ENCODE measurements at places on chromosomes 4 and X. TPM values are rescaled to one million over a fixed set of nuclear protein-coding genes. Genes with fewer than 3 reads are reported as not detected.
A peak's percentile ranks its signal among the peaks of the same experiment; 100 is the strongest.

PHEX gene
- total RNA-seq = 0.04 TPM

FATE1 gene
- not detected for total RNA-seq

PPBP gene
- total RNA-seq = not detected

ZNF330 gene
- total RNA-seq = 60.6 TPM

DNA sequence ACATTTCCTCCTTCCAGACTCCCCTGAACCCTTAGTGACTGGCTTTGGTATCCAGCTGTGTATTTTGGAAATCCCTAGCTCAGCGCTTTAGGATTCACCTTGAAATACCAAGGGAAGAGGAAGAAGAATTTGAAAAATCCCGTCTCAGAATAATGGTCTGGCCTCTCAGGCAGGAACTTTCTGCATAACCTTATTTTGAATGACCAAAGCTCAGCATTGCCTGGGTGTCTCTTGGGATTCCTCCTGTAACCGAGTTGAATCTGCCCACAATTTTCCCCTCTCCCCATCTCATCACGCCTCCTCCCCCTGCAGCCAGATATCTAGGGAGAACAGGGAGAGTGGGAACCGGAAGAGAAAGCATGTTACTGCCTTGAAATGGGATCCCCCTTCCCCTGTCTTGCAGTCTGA lies 116.2 kb downstream of the SMIM20 start:
- DNase-seq = peak; percentile 79

DNA sequence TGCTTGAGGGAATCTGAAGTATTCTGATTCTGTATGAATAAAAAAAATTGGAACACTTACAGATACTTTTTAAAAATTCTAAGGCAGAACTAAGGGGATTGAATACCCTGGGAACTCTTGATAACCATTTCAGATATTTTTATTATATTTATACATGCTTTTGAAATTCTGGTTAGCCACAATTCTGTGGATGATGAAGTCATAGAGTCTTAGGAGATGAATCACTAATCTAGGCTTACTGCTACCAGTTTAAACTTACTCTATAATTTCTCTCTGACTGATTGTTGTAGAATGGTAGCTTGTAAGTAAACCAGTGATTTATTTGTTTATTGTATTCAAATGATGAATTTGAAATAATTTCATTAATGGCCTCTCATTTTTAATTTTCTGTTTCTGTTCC lies 11.4 kb upstream of the SLAIN2 start:
- DNase-seq = no peak

GRCh38 chr4:83561381-83561780 lies 25.5 kb downstream of the GPAT3 start:
- DNase-seq = no peak
